ENCODE measurements at places on chromosomes 3 and 15.

GRCh38 chr15:44802336-44802735, 66.0 kb downstream of the TRIM69 start:
- DNase-seq, result peak; percentile 35

GRCh38 chr3:77348244-77348855, 308.5 kb downstream of the ROBO2 start:
- DNase-seq, result peak; percentile 37

DNA sequence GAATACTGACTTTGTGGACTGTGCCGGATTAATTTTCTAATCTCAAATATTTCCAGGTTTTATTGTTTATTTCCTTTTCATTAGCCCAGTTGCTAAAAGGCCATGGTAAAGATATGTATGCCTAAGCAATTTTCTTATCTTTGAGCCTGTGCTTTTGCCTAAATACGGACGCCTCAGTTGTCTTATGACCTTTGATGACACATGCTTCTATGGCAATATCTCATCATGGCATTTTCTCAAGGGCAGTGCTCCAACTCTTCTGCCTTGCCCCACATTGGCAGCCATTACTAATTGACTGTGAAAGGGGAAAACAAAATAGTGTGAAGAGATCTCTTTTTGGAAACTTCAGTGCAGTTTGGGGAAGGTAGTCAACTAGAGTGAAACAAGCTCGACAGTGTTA, 809.6 kb upstream of the NR2F2 start:
- DNase-seq, result no peak

GRCh38 chr3:133452641-133453319, 52.9 kb downstream of the BFSP2 start:
- no peak for DNase-seq

GRCh38 chr3:71241981-71242560, 341.5 kb downstream of the FOXP1 start:
- no peak for DNase-seq

GRCh38 chr3:18739099-18739433, 313.9 kb upstream of the SATB1 start:
- DNase-seq, result no peak

GRCh38 chr3:100706365-100706764, 2.9 kb upstream of the TFG start:
- no peak for DNase-seq

GRCh38 chr3:15510493-15510892, 11.0 kb downstream of the COLQ start:
- DNase-seq, result no peak

DNA sequence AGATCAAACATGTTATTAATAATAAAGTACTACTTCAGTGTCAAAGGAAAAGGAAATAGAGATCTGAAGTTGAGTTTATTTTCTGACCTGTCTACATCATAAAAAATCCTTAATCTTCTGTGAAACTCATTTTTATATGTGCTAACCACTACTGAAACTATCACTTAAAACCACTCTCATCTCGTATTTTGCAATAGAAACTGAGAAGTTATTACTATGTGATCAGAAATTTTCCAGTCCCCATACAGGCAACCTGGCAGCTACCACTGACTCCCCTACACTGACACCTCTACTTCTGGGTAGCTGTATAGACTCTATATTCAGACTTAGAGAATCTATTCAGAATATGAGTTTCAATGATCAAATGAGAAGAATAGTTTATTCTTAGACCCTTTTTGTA, 8.3 kb downstream of the HDGFL3 start:
- DNase-seq, result peak; percentile 78

GRCh38 chr3:159169828-159170227, 368.0 kb downstream of the MFSD1 start:
- peak; percentile 32 for DNase-seq

DNA sequence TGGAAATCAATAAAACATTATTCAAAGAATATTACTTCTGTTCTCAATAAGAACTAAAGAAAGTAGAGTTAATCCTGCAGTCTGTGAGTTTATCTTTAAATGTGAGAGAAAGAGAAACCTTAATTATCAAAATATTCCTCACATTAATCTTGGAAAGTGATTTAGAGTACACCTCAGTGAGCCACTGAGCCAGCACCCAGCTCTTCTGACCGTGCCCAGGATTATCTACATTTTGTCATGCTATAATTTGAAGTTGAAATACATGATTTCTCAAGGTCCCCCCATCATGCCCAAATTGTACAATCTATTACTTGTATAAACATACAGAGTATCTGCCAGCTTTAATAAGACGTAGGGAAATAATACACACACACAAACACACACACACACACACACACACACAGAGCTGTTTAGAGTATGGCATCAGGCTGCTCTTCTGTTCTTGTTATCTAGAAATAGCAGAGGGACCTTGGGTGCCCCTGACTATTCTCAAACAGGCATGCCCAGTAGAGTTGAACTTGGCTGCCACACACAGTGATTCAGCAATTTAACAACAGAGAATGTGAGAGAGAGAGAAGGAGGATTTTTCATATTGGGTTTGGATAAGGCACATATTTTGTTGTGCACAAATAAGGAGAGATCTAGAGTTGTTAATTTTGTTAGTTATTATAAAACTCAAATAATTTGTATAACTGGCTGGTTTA, 74.4 kb downstream of the P2RY1 start:
- DNase-seq, result no peak

GRCh38 chr3:135967867-135968266, 2.3 kb downstream of the PPP2R3A start:
- DNase-seq, result no peak

DNA sequence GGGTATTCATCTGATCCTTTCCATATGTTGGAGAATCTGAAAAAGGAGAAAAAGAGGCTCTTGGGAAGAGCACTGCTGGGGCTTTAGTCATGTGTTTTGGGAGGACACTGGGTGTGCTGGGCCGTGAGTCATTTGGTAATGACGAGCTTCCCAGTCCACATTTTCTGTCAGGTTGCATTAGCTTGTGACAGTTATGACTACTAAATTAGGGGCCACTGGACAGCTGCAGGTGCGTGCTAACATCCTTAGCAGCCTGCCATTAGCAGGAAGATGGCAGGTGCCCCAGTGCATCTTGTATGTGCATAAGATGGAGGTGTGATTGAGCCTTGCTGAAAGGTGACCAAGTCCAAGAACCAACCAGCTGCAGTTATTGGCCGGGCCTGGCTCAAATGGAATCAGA, 242.4 kb downstream of the RYR3 start:
- DNase-seq, result no peak

DNA sequence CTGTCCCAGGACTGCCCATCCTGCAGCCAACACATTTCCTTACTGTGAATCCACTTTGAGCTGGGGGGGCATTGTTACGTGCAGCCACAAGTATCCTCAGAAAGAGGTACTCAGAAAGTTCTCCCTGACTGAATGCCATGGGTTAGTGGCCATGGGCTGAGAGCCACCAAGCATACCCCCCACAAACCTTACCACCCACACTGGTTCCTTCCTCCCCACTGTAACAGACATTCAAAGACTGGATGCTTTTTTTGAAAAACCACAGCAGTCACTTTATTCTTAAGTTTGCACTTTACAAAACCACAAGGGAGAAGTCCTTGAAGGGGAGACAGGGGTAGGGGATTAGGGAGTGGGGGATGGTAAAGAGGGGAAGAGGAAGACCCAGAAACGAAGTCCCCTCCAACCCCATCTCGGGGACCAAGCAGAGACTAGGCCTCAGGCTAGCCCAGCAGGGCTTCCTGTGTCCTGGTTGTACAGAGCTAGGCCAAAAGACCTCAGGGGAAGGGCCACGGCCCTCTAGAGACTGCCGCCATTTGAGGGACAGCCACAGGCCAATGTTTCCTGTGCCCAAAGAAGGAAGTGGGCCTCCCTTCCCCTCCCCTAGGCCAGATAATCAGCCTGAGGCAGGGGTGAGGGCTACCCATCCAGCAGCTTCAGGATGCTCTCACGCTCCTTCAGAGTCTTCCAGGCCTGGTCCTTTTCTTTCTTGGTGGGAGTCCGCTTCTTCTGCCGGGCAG, 10.1 kb upstream of the CAMK1 start:
- no peak for DNase-seq

GRCh38 chr15:41911691-41912345, 18.0 kb upstream of the SPTBN5 start:
- DNase-seq, result no peak

DNA sequence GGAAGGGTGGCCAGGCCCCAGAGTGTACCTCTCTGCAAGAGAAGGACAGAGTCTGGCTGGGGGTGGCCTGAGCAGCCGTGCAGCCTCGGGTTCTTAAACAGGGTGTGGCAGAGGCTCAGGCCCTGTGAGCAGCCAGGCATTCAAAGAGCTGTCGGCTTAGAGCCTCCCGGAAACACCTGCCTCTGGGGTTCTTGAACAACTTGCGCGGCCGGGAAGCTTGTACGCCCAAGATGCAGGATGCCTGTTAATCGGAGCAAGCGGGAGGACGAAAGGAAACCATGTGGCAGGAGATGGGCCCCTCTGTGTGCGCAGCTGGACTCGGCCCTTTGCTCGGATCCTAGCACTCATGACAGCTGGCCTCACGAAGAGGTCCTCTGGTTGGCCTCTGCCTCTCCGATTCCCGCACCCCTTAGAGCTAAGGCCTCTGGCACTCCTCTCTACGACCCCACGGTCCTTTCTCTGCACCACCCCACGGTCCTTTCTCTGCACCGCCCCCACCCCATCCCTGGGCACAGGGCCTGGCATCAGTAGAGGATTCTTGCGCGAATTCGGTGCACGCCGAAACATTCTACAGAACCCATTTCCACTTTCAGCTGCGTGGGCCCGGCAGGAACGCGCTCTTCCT, 23.9 kb upstream of the TXNRD3 start:
- DNase-seq, result peak; percentile 75

DNA sequence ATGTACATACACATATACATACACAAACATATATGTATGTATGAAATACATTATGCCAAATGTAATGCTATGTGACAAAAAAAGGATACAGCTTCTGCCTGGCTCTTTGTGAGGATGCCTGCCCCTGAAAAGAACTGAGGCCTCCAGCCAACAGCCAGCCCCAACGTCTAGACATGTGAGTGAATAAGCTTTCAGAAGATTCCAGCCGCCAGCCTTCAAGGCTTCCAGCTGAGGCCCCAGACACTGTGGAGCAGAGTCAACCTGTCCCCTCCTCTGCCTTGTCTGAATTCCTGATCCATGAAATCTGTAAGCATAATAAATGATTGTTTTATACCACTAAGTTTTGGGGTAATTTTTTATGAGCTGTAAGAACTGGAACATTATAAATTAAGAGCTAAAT, 24.7 kb downstream of the GXYLT2 start:
- DNase-seq, result no peak

DNA sequence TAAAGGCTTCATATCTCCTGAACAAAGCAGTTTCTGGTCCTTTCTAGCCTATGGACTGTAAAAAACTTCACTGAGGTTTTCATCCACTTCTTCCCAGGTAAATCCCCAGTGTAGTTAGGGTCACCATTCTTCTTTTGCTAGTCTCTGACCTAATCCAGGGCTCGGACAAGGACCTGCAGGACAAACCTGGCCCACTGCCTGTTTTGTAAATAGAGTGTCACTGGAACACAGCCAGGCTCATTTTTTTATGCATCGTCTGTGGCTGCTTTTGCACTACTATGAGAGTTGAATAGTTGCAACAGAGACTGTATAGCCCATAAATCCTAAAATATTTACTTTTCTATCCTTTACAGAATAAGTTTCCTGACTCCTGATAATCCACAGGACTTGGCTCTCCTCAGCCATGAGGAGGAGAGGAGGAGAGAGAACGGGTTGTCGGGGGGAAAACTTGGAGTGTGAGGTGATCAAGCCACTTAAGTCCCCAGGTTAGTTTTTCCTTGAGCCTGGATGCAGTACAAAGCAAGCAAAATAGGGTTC, 29.0 kb downstream of the CCR3 start:
- no peak for DNase-seq

- peak; percentile 91 for DNase-seq
Measured at GRCh38 chr3:47164007-47164881, at the start of gene SETD2. TSS of gene SETD2 (minus strand) at chr3:47164113. CDS start at chr3:47163924, 189 bp downstream.

- DNase-seq, result no peak
Measured at GRCh38 chr3:11556851-11557644, 86.7 kb downstream of the VGLL4 start.

GRCh38 chr3:54366839-54367238, 244.5 kb downstream of the CACNA2D3 start:
- DNase-seq, result no peak

DNA sequence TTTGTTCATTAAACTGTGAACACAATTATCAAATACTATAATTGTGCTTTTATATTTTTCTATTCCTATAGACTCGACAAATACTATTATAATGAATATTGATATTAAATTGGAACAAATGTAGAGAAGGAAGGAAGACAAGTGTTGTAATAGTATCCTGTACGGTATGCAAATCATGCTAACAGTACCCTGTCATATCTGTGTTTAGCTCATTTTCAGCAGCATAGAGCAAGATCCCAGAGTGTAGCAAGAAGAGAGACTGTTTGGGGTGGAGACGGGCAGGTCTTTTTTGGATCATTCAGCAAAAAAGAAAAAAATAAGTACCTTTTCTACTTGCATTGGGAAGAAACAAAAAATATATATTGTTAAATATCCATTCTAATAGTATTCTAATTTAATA, 224.1 kb downstream of the TPRG1 start:
- no peak for DNase-seq

DNA sequence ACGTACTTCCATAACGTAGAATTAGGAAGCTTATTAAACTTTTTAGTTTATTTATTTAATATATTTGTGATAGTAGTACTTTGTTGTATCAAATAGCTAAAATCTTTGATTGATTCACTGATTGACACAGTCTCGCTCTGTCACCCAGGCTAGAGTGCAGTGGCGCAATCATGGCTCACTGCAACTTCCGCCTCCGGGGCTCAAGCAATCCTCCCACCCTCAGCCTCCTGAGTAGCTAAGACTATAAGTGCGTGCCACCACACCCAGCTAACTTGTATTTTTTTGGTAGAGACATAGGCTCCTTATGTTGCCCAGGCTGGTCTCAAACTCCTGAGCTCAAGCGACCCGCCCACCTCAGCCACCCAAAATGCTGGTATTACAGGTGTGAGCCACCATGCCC, 5.7 kb downstream of the APH1B start:
- DNase-seq, result no peak

DNA sequence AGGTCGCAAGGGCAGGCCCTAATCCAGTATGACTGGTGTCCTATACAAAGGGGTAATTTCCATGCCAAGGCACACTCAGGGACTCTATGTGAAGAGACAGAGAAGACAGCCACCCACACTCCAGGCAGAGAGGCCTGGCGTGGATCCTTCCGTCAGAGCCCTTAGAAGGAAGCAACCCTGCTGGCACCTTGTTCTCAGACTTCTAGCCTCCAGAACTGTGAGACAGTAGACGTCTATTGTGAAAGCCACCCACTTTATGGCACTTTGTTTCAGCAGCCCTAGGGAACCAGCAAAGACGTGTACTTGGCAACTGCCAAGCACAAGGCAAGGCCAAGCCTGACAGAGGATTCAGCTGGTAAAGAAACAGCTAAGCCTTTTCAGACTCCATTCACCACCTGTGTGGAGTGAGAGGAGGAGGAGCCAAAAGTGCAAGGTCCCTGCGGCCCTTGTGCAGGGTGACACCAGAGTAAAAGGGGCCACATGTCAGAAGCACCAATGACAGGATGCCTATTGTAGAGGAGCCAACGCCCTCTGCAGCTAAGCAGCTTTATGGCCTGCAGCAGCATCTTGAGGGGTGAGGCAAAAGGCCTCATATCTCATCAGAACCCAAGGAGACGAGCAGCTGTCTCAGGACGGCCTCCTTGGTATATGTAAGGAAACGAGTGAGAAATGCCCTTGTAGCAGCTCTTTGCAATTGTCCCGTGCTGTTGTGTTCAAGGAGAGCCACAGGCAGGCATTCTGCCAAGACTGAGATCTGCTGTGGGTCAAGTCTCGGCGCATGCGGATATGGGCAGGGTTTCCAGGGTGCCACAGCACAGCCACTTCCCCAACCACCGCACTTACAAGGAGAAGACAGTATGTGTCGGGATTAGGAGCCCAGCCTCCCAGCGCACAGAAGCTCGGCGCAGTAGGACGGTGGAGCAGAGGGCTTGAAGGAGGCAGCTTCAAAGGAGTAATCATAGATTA, 121.5 kb upstream of the LIPC start:
- DNase-seq, result no peak

Measured in MM.1S (cell line).